ENCODE measurements at places on chromosomes 7 and 10.

- H3K27me3 ChIP-seq, result no peaks in the 10 kb centered on the region
- no peaks in the 10 kb centered on the region for H3K4me1 ChIP-seq
- no peak overlapping the region for H3K4me3 ChIP-seq
- DNase-seq, result peak; percentile 40
These were observed 73.9 kb downstream of the PRLHR start for GRCh38 chr10:118521415-118522117.

GRCh38 chr10:52420656-52421055 is 106.6 kb downstream of the DKK1 start:
- no peaks in the 10 kb centered on the region for H3K4me1 ChIP-seq
- no peak overlapping the region for H3K4me3 ChIP-seq
- no peaks in the 10 kb centered on the region for H3K27me3 ChIP-seq
- DNase-seq, result no peak
- H3K36me3 ChIP-seq, result no peaks in the 10 kb centered on the region
- H3K27ac ChIP-seq, result no peak overlapping the region

DNA sequence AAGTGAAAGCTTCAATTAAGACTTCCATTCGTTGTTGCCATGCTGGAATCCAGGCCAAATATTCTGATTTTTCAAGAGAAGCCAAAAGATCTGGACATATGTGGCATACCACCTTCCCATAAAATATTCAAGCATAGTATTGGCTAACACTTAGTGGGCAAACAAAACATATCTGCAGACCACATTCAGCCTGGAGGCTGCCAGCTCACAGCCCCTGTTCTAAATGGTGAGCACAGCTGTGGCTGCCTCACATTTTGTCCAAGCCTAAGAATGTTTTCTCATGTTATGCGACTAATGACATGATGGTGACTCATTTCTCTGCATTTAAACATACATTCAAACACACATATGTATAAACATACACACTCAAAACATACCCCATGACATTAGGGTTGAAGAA is 10.6 kb upstream of the CALU start:
- no peaks in the 10 kb centered on the region for H3K27me3 ChIP-seq
- no peak for DNase-seq
- H3K4me3 ChIP-seq, result no peak overlapping the region
- no peak overlapping the region for H3K27ac ChIP-seq

- H3K36me3 ChIP-seq, result no peaks in the 10 kb centered on the region
- no peak overlapping the region for H3K27ac ChIP-seq
- peak; percentile 18 for DNase-seq
- H3K27me3 ChIP-seq, result no peaks in the 10 kb centered on the region
- no peaks in the 10 kb centered on the region for H3K4me1 ChIP-seq
These were observed 19.7 kb downstream of the ADCY1 start for GRCh38 chr7:45593877-45594276.

DNA sequence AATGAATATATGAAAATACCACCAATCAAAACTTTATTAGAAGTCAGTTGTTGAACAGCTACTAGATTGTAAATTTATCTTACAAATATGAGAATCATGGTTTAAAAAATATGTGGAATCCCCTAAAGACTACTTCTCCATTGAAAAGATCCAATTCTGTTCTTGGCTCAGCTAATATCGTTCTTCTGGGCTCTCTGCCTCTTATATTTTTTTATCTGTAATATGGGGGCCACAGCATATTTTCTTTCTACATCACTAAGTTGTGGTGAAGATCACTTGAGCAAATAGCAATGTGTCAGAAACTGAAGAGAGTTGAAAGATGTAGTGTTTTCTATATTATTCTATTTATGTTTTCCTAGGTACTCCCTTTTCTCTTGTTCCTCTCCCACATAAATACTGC is 198.1 kb downstream of the FZD1 start:
- no peaks in the 10 kb centered on the region for H3K36me3 ChIP-seq
- H3K4me3 ChIP-seq, result no peak overlapping the region
- no peaks in the 10 kb centered on the region for H3K4me1 ChIP-seq
- no peak for DNase-seq
- H3K27ac ChIP-seq, result no peak overlapping the region

GRCh38 chr10:43299579-43299978 is 32.7 kb upstream of the RASGEF1A start:
- H3K27ac ChIP-seq, result no peak overlapping the region
- DNase-seq, result no peak
- H3K4me3 ChIP-seq, result no peak overlapping the region
- H3K36me3 ChIP-seq, result no peaks in the 10 kb centered on the region
- peaks cover 6% of the 10 kb centered on the region for H3K4me1 ChIP-seq

GRCh38 chr10:66747451-66747850 is 178.4 kb upstream of the LRRTM3 start:
- no peak overlapping the region for H3K27ac ChIP-seq
- DNase-seq, result no peak
- no peak overlapping the region for H3K4me3 ChIP-seq
- H3K36me3 ChIP-seq, result no peaks in the 10 kb centered on the region

DNA sequence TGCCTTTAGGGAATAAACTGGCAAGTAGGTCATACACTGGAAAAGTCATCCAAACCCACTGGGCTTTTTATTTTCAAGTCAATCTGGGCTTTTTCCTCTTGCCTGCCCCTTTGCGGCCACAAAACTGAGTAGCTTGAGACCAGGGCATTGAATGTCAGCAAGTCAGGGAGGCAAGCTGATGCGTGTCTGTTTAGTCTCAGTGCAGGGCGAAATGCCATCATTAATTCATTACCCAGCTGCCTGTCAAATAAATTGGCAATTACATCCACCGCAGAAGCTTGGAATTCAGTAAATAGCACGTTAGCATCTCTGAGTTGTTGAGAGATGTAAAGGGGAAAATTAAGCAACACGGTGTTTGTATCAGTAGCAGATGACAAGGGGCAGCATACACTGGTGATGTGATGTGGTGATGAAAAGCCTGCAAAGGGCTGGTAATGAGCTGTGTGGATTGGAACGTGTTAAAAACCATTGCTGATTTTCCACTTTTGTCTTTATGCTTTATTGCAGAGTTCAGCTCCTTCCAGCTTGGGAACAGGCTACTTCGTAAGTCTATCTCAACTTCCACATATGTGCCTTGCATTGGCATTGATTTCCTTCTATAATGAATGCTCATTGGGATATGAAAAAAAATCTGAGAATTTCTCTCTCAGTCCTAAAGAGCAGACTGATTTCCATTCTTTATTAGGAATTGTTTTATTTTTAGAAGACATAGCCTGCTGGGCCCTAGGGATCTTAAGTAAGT is 535.9 kb downstream of the AUTS2 start:
- no peak overlapping the region for H3K4me3 ChIP-seq
- no peaks in the 10 kb centered on the region for H3K36me3 ChIP-seq
- no peaks in the 10 kb centered on the region for H3K4me1 ChIP-seq
- H3K27ac ChIP-seq, result no peak overlapping the region
- no peak for DNase-seq

DNA sequence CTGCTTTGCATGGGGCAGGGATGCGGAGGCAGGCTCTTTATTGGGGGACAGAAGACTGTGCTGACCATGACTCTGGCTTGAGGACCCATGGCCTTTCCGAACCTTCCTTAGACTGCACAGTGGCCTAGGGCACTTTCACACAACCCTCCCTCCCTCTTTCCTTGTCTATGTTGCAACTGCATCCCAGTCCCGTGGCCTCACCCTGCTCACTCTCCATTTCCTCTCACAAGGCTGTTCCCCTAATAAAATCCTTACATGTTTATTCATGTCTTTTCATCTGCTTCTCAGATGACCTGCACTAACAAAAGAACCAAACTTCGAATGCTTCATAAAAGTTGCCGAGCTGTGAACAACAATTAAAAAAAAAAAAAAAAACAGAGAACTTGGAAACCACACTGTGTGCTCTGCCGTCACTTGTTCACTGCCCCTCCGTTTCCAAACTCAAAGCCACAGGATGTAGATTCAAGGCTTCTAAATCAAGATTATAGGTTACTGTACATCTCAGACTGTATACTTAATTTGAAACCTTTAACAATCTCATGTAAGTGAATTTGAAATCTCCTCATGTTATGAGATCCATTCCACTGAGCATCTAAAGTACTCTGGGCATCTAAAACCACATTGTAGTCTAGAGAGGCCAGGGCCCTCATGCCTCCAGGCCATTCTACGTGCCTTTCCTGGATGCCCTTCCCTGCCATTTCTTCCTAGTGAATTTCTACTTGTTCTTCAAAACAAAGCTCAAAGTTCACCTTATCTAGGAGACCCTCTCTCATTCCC is 265.9 kb downstream of the SNX13 start:
- no peak overlapping the region for H3K27ac ChIP-seq
- no peaks in the 10 kb centered on the region for H3K4me1 ChIP-seq
- no peak for DNase-seq
- H3K36me3 ChIP-seq, result no peaks in the 10 kb centered on the region

GRCh38 chr10:13634207-13634606 is 47.4 kb downstream of the PRPF18 start:
- H3K4me1 ChIP-seq, result no peaks in the 10 kb centered on the region
- peaks cover 10% of the 10 kb centered on the region for H3K36me3 ChIP-seq
- H3K27me3 ChIP-seq, result no peaks in the 10 kb centered on the region
- no peak for DNase-seq

GRCh38 chr7:56218510-56218909 is 102.3 kb upstream of the NUPR2 start:
- no peaks in the 10 kb centered on the region for H3K4me1 ChIP-seq
- H3K27ac ChIP-seq, result no peak overlapping the region
- no peaks in the 10 kb centered on the region for H3K36me3 ChIP-seq
- no peaks in the 10 kb centered on the region for H3K27me3 ChIP-seq
- H3K4me3 ChIP-seq, result no peak overlapping the region

- H3K4me1 ChIP-seq, result no peaks in the 10 kb centered on the region
- H3K27me3 ChIP-seq, result no peaks in the 10 kb centered on the region
- no peaks in the 10 kb centered on the region for H3K36me3 ChIP-seq
- no peak for DNase-seq
- no peak overlapping the region for H3K4me3 ChIP-seq
These were observed 5.1 kb downstream of the UBE2D4 start for GRCh38 chr7:43931346-43931745.

- H3K4me3 ChIP-seq, result no peak overlapping the region
- peaks cover 35% of the 10 kb centered on the region for H3K4me1 ChIP-seq
- H3K27me3 ChIP-seq, result no peaks in the 10 kb centered on the region
- DNase-seq, result no peak
- no peak overlapping the region for H3K27ac ChIP-seq
- H3K36me3 ChIP-seq, result no peaks in the 10 kb centered on the region
These were observed 37.5 kb upstream of the ANK3 start for GRCh38 chr10:60427148-60427547.

GRCh38 chr7:117766913-117767312 is 106.3 kb downstream of the CTTNBP2 start:
- H3K4me1 ChIP-seq, result peaks cover 3% of the 10 kb centered on the region
- DNase-seq, result no peak
- H3K27me3 ChIP-seq, result no peaks in the 10 kb centered on the region
- no peak overlapping the region for H3K27ac ChIP-seq
- no peaks in the 10 kb centered on the region for H3K36me3 ChIP-seq

DNA sequence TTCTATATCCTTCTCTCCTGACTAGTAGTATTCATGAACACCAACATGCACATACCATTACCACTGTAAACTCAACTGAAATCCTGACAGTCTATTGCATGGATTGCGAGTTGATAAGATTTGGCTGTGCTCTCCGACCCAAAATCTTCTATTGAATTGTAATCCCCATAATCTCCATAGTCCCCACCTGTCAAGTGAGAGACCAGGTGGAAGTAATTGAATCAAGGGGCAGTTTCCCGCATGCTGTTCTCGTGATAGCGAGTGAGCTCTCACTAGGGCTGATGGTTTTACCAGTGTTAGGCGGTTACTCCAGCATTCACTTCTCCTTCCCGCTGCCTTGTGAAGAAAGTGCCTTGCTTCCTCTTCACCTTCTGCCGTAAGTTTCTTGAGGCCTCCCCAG is 261.8 kb downstream of the PHF14 start:
- H3K27ac ChIP-seq, result no peak overlapping the region
- no peak overlapping the region for H3K4me3 ChIP-seq
- no peaks in the 10 kb centered on the region for H3K4me1 ChIP-seq
- DNase-seq, result no peak
- no peaks in the 10 kb centered on the region for H3K27me3 ChIP-seq
- no peaks in the 10 kb centered on the region for H3K36me3 ChIP-seq
